ENCODE measurements at places on chromosomes 12 and 14. TPM values are rescaled to one million over a fixed set of nuclear protein-coding genes. Genes with fewer than 3 reads are reported as not detected.

DNA sequence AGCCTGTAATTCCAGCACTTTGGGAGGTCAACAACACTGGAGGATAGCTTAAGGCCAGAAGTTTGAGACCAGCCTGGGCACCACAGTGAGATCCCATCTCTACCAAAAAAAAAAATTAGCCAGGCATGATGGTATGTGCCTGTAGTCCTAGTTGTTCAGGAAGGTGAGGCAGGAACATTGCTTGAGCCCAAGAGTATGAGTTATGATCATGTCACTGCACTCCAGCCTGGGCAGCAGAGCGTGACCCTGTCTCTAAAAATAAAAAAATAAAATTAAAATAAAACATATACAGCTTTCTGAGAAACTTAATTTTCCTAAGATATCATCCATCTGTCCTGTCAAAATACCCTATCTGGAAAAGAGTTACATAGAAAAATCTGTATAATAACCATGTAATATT is 38.9 kb downstream of the EML5 start:
- DNase-seq = no peak

DNA sequence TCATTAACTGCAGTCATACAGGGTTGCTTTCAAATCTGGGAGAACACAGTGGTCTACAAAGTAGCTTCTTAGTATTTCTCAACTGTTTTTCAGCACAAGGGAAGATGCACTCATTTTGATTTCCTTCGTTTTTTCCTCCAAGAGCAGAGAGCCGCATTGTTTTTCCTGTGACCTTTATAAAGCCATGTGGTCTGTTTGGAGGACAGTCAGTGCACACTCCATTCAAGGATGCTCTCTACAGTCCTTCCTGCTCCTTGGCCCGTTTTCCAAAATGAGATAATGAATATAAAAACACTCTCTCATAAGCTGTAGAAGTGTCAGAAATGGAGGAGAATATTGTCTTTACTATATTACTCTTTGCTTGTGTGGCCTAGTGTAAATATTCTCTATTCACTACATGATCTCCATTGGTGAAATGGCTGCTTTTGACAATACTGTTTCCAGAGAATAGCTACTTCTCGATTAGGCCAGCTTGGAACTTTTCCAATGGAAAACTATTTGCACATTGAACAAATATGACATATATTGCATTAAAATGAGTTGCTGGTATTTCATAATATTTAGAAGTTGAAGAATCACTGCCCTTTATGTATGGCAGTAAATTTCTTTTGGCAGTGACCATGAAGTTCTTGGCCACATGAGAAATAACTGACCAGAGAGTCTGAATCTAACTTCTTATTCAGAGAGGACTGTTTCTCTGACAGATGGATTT is 393.1 kb upstream of the RGS6 start:
- DNase-seq = no peak

Gene TMEM63C
- total RNA-seq = 0.20 TPM

Gene AMN
- not detected for total RNA-seq

Measured in M059J (cell line).